ENCODE measurements at places on chromosomes 5 and 9. TPM values are rescaled to one million over a fixed set of nuclear protein-coding genes. Genes with fewer than 3 reads are reported as not detected.

Gene CCL27
- not detected for total RNA-seq

Gene SLC36A2
- total RNA-seq: not detected

Gene SMU1
- total RNA-seq: 22.1 TPM

Gene ADGRV1
- total RNA-seq: 0.32 TPM

Gene PLEKHG4B
- 5.4 TPM for total RNA-seq

Gene PDGFRB
- 53.7 TPM for total RNA-seq

Gene WNK2
- total RNA-seq: not detected

Gene INSL6
- not detected for total RNA-seq

Gene EMB
- 24.1 TPM for total RNA-seq

Gene CBY3
- total RNA-seq: not detected

Gene SAPCD2
- total RNA-seq: 2.9 TPM

Gene THBS4
- total RNA-seq: 2.0 TPM

Gene EFNA5
- 34.2 TPM for total RNA-seq

Gene RABEPK
- 14.0 TPM for total RNA-seq

Gene SH3TC2
- total RNA-seq: 2.3 TPM

Gene PCDHAC1
- total RNA-seq: 0.80 TPM

Gene ARHGEF39
- total RNA-seq: 0.59 TPM

Gene DDX4
- total RNA-seq: not detected

Gene QRFP
- total RNA-seq: not detected

Gene TICAM2
- total RNA-seq: 1.6 TPM

Gene CDHR2
- not detected for total RNA-seq

Gene TLE4
- total RNA-seq: 47.0 TPM

Gene TMEM215
- total RNA-seq: not detected

Gene FRMPD1
- 0.16 TPM for total RNA-seq

Gene MUSK
- 0.32 TPM for total RNA-seq

Gene PCDHB16
- 4.3 TPM for total RNA-seq

Measured in breast epithelium (tissue), 4 donors.